H9 (cell line): ENCODE measurements at places on chromosomes 2 and 18. TPM values are rescaled to one million over a fixed set of nuclear protein-coding genes. Genes with fewer than 3 reads are reported as not detected.

GRCh38 chr2:240168041-240168440 lies 27.6 kb upstream of the OTOS start:
- no peak overlapping the region for H3K27ac ChIP-seq
- DNase-seq, result no peak
- H3K4me1 ChIP-seq, result no peaks in the 10 kb centered on the region
- no peak overlapping the region for H3K4me3 ChIP-seq
- H3K36me3 ChIP-seq, result no peaks in the 10 kb centered on the region
- no peaks in the 10 kb centered on the region for H3K27me3 ChIP-seq

GRCh38 chr2:201246280-201246679 lies 14.1 kb upstream of the CASP8 start:
- H3K4me3 ChIP-seq, result no peak overlapping the region
- DNase-seq, result no peak
- no peaks in the 10 kb centered on the region for H3K4me1 ChIP-seq
- H3K27ac ChIP-seq, result no peak overlapping the region
- H3K36me3 ChIP-seq, result peaks cover 7% of the 10 kb centered on the region

DNA sequence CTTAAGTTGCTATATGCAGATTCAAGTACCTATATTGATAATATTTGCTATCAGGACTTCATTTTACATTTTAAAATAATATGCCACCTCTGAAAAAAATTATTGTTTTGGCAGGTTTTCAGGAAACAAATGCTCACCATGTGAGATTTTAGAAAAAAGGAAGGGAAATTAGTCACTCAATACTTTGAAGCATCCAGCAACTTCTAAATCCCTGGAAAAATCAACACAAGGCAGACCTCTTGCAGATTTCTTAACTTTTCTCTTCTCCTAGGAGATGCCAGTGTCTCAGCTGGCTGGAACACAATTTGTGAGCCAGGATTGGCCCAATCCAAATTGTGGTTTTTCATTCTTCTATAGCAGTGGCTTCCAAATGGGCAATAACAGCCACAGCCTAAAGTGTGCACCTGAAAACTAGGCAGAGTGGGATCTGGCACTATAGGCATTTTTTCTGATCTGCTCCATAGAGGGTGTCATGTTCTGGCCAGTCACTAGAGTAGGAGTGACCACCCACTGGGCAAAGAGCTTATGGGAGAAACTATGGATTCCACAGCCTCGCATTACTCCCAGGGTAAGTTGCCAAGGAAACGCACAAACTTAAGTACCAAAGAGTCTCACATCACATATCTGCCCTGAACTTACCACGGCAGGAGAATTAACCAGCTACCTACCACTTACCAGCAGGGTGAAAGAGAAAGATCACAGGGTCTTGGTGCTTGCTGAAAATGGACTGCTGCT lies 28.1 kb upstream of the THOC1 start:
- H3K27me3 ChIP-seq, result no peaks in the 10 kb centered on the region
- H3K36me3 ChIP-seq, result no peaks in the 10 kb centered on the region
- H3K4me1 ChIP-seq, result no peaks in the 10 kb centered on the region; the same call in 1 of the 2 replicates
- no peak overlapping the region for H3K27ac ChIP-seq

DNA sequence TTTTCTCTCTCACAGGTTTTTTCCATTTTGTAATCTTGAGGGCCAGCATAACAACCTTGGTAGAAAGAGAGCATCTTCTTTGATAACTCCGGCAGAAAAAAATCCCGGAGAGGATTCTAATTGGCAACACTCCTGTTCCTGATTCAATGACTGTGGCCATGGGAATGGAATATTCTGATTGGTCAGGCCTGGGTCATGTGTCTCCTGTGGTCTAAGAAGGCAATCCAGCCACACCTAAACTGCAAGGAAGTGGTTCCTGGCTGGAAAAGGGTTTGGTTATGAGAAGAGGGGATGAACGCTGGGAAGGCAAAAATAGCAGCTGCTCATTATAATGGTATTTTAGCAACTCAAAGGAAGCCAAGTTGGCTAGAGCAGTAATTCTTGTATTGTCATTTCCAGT lies 24.8 kb upstream of the ZNF638 start:
- no peaks in the 10 kb centered on the region for H3K4me1 ChIP-seq
- H3K4me3 ChIP-seq, result no peak overlapping the region; the same call in 2 of the 3 replicates
- H3K27ac ChIP-seq, result no peak overlapping the region
- no peaks in the 10 kb centered on the region for H3K27me3 ChIP-seq

- DNase-seq, result no peak
- no peaks in the 10 kb centered on the region for H3K4me1 ChIP-seq
- no peak overlapping the region for H3K4me3 ChIP-seq
- H3K36me3 ChIP-seq, result peaks cover 3% of the 10 kb centered on the region
- H3K27ac ChIP-seq, result no peak overlapping the region
Measured at GRCh38 chr2:47536696-47537095, 133.7 kb downstream of the MSH2 start.

DNA sequence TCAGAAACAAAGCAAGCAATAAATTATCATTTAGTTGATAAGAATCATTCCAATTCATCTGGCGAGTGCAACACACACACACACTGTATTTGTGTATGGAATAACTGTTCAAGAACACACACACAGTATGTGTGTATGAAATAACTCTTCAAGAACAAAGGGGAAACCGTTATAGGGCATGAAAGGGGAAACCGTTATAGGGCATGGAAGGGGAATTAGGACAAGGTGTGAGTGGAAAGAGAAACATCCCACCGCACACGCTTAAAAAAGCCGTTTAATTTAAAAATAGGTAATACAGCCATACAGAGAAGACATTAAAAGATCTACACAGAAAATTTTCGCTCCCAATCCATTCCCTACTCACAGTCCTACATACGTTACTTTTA lies 607 bp upstream of the TSN start:
- no peak for DNase-seq
- no peak overlapping the region for H3K27ac ChIP-seq
- H3K36me3 ChIP-seq, result peaks cover 26% of the 10 kb centered on the region

DNA sequence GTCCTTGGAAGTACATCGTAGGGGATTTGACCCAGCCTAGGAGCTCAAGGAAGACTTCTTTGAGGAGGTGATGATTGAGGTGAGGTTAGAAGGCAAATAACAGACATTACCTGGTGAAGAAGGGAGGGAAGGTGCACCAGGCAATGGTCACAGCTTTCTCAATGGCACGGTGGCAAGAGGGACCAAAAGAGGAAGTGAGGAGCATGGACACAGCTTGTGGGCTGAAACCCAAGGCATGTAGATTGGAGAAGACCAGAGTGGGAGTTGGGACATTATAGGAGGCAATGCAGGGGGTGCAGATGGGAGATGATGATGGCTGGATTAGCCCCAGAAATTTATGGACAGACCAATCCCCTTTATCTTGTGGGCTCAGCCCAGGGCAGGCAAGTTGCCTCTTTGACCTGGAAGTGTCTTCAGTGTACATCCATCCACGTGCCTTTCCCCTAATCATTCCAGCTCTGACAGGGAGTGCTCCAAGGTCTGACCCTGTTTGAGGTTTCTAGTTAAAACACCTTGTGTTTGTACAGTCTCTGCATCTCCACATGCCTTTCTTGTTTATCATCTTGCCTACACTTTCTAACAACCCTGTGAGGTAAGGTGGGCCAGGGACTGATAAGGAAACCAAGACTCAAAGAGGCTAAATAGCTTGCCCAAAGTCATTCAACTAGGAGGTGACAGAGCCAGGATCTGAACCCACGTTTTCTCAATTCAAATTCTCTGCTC lies 59.1 kb downstream of the NRP2 start:
- H3K27ac ChIP-seq, result no peak overlapping the region
- no peaks in the 10 kb centered on the region for H3K27me3 ChIP-seq
- H3K36me3 ChIP-seq, result peaks cover 28% of the 10 kb centered on the region
- no peaks in the 10 kb centered on the region for H3K4me1 ChIP-seq
- DNase-seq, result no peak
- H3K4me3 ChIP-seq, result no peak overlapping the region

- no peak overlapping the region for H3K27ac ChIP-seq
- no peaks in the 10 kb centered on the region for H3K27me3 ChIP-seq
- peaks cover 26% of the 10 kb centered on the region for H3K36me3 ChIP-seq
- no peak for DNase-seq
- H3K4me1 ChIP-seq, result no peaks in the 10 kb centered on the region
- no peak overlapping the region for H3K4me3 ChIP-seq
Measured at GRCh38 chr2:205714058-205714776, 31.9 kb downstream of the NRP2 start.

GRCh38 chr2:98637401-98638147 lies 29.2 kb downstream of the UNC50 start:
- no peak overlapping the region for H3K27ac ChIP-seq
- no peaks in the 10 kb centered on the region; the same call in 1 of the 2 replicates for H3K4me1 ChIP-seq
- no peak overlapping the region for H3K4me3 ChIP-seq
- no peaks in the 10 kb centered on the region for H3K36me3 ChIP-seq
- no peaks in the 10 kb centered on the region for H3K27me3 ChIP-seq

DNA sequence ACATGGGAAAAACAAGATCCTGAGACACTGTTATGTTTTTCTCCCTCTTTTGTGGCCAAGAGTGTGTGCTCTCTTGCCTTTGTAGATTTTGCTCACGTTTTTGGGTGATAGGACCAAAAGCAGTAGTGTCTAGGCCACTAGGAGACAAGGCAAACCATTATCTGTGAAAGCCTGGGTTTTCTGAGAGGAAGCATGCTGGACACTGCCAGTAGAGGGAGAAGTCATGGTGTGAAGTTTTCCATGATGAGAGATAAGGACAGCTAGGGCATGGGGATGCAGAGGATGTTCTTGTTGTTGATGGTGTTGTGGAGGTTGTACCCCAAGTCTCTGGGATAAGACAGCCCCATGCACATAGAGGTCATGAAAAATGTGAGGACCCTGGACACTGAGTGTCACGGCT lies 285.3 kb downstream of the SOX11 start:
- H3K27ac ChIP-seq, result no peak overlapping the region
- no peak for DNase-seq
- no peaks in the 10 kb centered on the region for H3K27me3 ChIP-seq
- no peaks in the 10 kb centered on the region for H3K4me1 ChIP-seq

DNA sequence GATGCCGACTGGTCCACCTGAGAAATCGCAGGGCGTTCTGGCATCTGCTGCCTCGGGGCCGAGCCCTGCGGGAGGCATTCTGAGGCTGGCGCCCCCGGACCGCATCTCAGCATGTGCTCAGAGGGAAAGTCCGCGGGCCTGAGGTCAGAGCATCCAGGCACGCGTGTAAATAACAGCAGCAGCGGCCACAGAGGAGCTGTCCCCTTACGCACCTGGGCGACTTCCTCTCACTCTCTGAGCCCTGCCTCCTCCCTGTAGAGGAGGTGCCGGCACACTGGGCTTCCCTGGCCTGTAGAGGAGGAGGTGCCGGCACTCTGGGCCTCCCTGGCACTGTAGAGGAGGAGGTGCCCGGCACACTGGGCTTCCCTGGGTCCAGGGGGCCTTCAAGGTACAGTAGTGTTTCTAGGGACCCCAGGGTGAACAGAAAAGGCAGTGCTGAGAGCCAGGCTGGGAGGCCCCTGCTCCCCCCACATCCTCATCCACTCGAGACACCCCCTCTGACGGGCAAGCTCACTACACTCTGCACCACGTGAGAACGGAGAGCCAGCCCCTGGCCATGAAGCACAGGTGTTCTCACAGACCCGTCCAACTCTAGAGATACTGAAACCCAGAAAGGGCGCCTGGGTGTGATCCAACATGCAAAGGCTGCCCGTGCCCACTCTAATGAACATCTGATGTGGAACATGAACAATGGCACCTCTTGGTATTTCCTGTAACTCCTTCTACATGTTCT lies 263.5 kb downstream of the HDAC4 start:
- H3K36me3 ChIP-seq, result peaks cover 53% of the 10 kb centered on the region
- no peaks in the 10 kb centered on the region for H3K27me3 ChIP-seq
- no peak for DNase-seq
- no peak overlapping the region for H3K27ac ChIP-seq
- H3K4me1 ChIP-seq, result no peaks in the 10 kb centered on the region

DNA sequence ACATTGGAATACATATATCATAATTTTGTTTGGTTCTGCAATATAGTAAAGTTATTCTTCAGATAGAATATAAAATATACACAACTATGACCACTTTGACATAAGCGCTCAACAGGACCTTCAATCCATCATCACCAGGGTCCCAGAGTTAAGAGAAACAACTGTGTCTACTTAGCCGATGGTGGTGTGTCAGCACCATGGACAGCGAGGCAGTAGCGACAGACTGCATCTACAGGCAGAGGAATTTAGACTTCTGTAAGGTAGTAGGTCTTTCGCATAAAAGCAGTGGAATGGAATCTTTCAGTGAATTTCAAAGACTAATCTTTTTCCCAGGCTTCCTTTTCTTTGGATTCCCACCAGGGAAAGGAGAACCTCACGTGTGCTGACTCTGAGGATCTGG lies 20.5 kb upstream of the LRPPRC start:
- DNase-seq, result peak; percentile 71
- no peaks in the 10 kb centered on the region for H3K27me3 ChIP-seq
- no peaks in the 10 kb centered on the region for H3K36me3 ChIP-seq
- H3K4me3 ChIP-seq, result no peak overlapping the region

GRCh38 chr18:76860411-76860810 lies 38.1 kb downstream of the ZNF236 start:
- H3K27ac ChIP-seq, result no peak overlapping the region
- peaks cover 33% of the 10 kb centered on the region for H3K36me3 ChIP-seq
- no peak for DNase-seq

- peaks cover 3% of the 10 kb centered on the region; the same call in 1 of the 2 replicates for H3K4me1 ChIP-seq
- H3K4me3 ChIP-seq, result no peak overlapping the region
- no peaks in the 10 kb centered on the region for H3K27me3 ChIP-seq
- no peaks in the 10 kb centered on the region for H3K36me3 ChIP-seq
- H3K27ac ChIP-seq, result no peak overlapping the region
Measured at GRCh38 chr2:66693076-66693965, 258.4 kb downstream of the MEIS1 start.

DNA sequence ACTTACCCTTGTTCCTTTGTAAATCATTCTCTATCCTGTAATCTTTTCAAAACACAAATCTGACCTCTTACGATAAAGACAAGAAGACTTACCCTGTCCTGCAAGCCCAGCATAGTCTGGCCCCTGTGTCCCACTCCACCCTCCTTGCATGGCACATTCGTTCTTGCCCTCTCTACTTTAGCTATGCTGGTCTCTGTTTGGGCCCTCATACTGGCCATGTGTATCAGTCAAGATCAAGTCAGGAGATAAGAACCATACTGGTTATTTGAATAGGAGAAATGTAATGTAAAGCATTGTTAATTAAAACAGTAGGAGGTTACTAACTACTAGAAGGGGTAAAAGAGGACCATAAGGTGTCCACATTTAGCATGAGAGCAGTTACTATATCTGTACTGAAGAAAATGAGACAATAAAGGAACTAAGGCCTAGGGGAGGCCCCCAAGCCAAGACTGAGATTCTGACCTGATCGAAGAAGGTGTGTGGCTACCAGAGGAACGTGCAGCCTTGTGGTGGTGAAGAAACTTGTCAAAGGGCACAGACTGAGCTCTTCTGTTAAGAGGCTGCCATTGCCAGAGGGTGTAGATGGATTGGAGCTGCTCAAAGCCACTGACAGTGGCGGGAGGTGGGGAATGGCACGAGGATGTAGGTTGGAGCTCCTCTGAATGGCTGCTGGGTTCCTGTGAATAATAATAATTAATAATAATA lies 80.8 kb downstream of the KCTD18 start:
- no peak overlapping the region for H3K27ac ChIP-seq
- DNase-seq, result no peak
- H3K4me1 ChIP-seq, result peaks cover 4% of the 10 kb centered on the region; the same call in 1 of the 2 replicates
- no peaks in the 10 kb centered on the region for H3K36me3 ChIP-seq
- no peaks in the 10 kb centered on the region for H3K27me3 ChIP-seq

The EML6 gene
- 0.64 and 1.5 TPM in 2 replicates for total RNA-seq
